Islet precursor cell (in vitro differentiated cells): ENCODE measurements at places on chromosomes 7 and 10.

DNA sequence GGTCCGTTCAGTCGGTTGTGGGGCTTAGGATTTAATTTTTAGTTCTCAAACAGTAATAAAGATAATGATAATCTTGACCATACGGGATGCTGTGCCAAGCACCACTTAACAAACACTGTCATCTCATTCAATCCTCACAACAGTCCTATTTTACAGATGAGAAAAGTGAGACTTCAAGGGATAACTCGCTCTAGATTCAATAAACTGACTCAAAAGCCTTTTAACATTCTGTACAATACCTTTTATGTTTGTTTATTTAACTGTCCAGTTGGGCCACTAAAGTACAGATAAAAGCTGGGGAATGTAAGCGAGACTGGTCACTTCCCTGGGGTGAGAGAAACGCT is 437 bp upstream of the CFAP69 start:
- no peak for DNase-seq

GRCh38 chr7:140920745-140921144 is 4.0 kb downstream of the BRAF start:
- no peak for DNase-seq

GRCh38 chr7:153948060-153948459 is 104.1 kb upstream of the DPP6 start:
- no peak for DNase-seq

GRCh38 chr10:14362104-14362503 is 31.4 kb upstream of the FRMD4A start:
- no peak for DNase-seq

- no peak for DNase-seq
Observed at GRCh38 chr7:104805449-104806317, 208.3 kb upstream of the KMT2E start.

DNA sequence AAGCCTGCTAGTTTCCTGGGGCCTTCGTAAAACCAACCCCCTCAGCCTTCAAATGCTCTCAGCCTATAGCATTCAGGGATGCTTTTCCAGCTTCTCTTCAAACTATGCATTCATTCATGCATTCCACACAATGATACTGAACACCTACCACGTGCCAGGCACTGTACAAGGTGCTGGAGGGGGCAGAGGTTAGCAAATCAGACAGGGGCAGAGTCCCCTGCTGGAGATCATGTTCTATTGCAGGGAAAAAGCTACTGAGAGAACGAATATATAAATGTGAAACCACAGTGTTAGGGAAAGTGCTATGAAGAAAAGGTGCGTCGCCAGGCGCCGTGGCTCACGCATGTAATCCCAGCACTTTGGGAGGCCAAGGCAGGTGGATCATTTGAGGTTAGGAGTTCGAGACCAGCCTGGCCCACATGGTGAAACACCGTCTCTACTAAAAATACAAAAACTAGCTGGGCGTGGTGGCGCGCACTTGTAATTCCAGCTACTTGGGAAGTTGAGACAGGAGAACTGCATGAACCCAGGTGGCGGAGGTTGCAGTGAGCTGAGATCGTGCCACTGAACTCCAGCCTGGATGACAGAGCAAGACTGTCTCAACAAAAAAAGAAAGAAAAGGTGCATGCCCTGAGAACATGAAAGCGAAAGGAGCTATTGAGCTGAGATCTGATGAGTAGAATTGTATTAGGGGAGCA is 64.6 kb upstream of the CALN1 start:
- peak; percentile 18 for DNase-seq

DNA sequence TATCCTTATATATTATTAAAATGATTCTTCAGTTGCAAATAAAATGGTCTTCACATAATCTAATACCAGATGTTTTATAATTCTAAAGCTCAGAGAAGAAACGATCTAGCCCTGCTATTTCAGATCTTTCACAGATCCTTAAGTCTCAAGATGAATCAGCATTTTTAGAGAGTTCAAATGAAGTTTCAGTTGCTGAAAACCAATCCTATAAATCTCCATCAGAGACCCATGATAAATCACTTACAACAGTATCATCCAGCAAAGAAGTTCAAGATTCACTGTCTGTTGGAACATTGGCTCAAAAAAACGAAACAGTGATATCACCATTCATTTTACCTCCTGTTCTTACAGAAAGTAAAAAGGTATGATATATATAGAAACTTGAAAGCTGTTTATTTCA is 137.0 kb downstream of the CCDC7 start:
- DNase-seq, result no peak

GRCh38 chr7:134029743-134030142 is 97.4 kb upstream of the LRGUK start:
- DNase-seq, result no peak

- DNase-seq, result no peak
Observed at GRCh38 chr10:34825414-34825813, 10.3 kb upstream of the PARD3 start.
